Nasal cavity respiratory epithelium epithelial cell of viscerocranial mucosa (primary cell): ENCODE measurements at places on chromosomes 2 and 18. TPM values are rescaled to one million over a fixed set of nuclear protein-coding genes. Genes with fewer than 3 reads are reported as not detected.

Gene GAL3ST2
- total RNA-seq: 0.36 TPM in 1 of 2 replicates, not detected in the other

Gene KRTCAP3
- 13.3 and 13.9 TPM in 2 replicates for total RNA-seq

Gene SP5
- not detected in 2 replicates for total RNA-seq

Gene CXCR1
- total RNA-seq: not detected in 2 replicates

Gene UGT1A3
- 2.8 TPM in 1 of 2 replicates, not detected in the other for total RNA-seq

Gene NEU2
- total RNA-seq: not detected in 2 replicates

Gene TAF1B
- 17.0 and 45.5 TPM in 2 replicates for total RNA-seq

Gene NEB
- total RNA-seq: 0.68 and 3.3 TPM in 2 replicates

Gene CROCC2
- not detected in 2 replicates for total RNA-seq

Gene ASXL3
- under 0.01 and 0.14 TPM in 2 replicates for total RNA-seq

Gene SNED1
- total RNA-seq: under 0.01 and 0.28 TPM in 2 replicates

Gene SP140
- total RNA-seq: under 0.01 and 0.36 TPM in 2 replicates

Gene CYP27A1
- total RNA-seq: 0.34 and 0.64 TPM in 2 replicates

Gene MYO1B
- total RNA-seq: 405 and 429 TPM in 2 replicates

Gene HOXD1
- total RNA-seq: not detected in 2 replicates

Gene SOX11
- under 0.01 and 0.07 TPM in 2 replicates for total RNA-seq

Gene RAB11FIP5
- 23.6 and 44.9 TPM in 2 replicates for total RNA-seq

Gene ZFAND2B
- 23.3 and 62.2 TPM in 2 replicates for total RNA-seq

Gene REG3A
- total RNA-seq: not detected in 2 replicates

Gene KCNJ3
- not detected in 2 replicates for total RNA-seq

Gene STK16
- total RNA-seq: 25.3 and 32.8 TPM in 2 replicates

Gene CAPN14
- total RNA-seq: 1.4 and 6.1 TPM in 2 replicates

Gene FTCDNL1
- 2.3 and 2.7 TPM in 2 replicates for total RNA-seq

Gene GPR39
- total RNA-seq: 2.7 and 8.8 TPM in 2 replicates

Gene NT5C1B
- not detected in 2 replicates for total RNA-seq

Gene RBM43
- 1.0 and 2.6 TPM in 2 replicates for total RNA-seq

Gene CCDC150
- 1.6 and 2.7 TPM in 2 replicates for total RNA-seq

Gene SNORC
- 0.34 and 1.1 TPM in 2 replicates for total RNA-seq

Gene FSHR
- not detected in 2 replicates for total RNA-seq

Gene GRHL1
- 32.5 and 85.2 TPM in 2 replicates for total RNA-seq

Gene FAM237A
- total RNA-seq: not detected in 2 replicates

Gene APCDD1
- not detected in 2 replicates for total RNA-seq

Gene NETO1
- total RNA-seq: not detected in 2 replicates

Gene LYPD6
- total RNA-seq: 1.4 TPM in 2 replicates

Gene ATRAID
- total RNA-seq: 122 and 193 TPM in 2 replicates

Gene COL6A3
- total RNA-seq: under 0.01 and 0.43 TPM in 2 replicates

Gene CDK15
- total RNA-seq: not detected in 2 replicates
